Thoracic aorta endothelial cell (primary cell): ENCODE measurements at places on chromosomes 2 and 18. TPM values are rescaled to one million over a fixed set of nuclear protein-coding genes. Genes with fewer than 3 reads are reported as not detected.

Gene ST6GAL2
- not detected in 2 replicates for total RNA-seq

Gene RAB31
- 35.8 and 37.9 TPM in 2 replicates for total RNA-seq

Gene GATA6
- total RNA-seq: 22.7 and 23.8 TPM in 2 replicates

Gene ZSWIM2
- not detected in 2 replicates for total RNA-seq

Gene PAX8
- total RNA-seq: 0.13 and 0.43 TPM in 2 replicates

Gene RAB17
- total RNA-seq: 2.9 and 5.5 TPM in 2 replicates
